Stimulated activated CD4-positive, alpha-beta T cell treated with anti-CD3 and anti-CD28 coated beads, Interleukin-1b, Interleukin-23, amount 100 ng/mL, for 48 hours (primary cell): ENCODE measurements at places on chromosomes 11 and 22.

GRCh38 chr11:76653674-76654284, 16.8 kb downstream of the LRRC32 start:
- no peak for DNase-seq

DNA sequence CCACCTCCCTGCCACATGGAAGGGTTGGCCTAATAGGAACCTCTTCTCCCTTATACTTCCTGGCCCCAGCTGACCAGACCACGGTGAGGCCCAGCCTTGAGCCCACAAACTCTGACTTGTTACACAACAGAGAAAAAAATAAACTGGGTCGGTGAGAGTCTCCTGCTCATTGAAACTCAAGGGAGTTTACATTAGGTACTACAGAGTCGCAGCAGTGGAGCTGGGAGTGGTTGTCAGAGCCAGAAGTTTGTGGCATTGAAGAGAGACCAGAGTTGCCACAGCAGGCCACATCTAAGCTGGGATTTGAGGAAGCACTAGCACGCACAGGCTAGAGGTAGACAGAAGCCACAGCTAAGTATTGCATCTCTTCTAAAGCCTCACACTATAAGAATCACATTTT, 296.2 kb downstream of the DDX10 start:
- DNase-seq = no peak

GRCh38 chr11:75577207-75577606, 15.2 kb downstream of the SERPINH1 start:
- peak; percentile 36 for DNase-seq

DNA sequence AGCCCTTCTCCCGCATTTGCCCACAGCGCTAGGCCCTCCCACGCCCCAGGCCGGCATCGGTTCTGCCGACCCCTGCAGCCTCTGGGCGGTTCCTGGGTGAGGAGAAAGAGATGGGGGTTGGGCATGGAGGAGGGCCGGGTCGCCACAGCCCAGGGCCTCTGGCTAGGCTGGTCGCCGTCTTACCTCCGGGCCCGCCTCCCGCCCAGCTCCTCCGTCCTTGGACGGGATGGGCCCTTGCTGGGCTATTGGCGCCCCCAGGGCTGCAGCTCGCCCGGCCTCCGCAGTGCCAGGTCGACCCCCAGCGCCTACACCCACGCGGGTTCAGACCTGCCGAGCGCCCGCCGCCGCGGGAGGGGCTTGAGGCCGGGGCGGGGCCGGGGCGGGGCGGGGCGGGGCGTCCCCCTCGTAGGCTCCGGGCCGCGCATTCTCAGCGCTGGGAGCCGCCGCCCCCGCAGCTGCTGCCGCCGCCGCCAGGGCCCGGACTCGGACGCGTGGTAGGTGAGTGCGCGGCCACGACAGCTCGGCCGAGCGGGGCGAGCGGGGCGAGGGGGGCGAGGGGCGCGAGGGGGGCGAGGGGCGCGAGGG, at the start of gene CD151:
TSS of gene CD151 (plus strand) at position 424 of the 585 bp plus-strand sequence. CDS start 3,118 bp downstream, outside the sequence.
- DNase-seq = peak; percentile 43

- DNase-seq = no peak
Observed at GRCh38 chr11:394858-395655, 1.0 kb downstream of the PKP3 start.

GRCh38 chr22:27283714-27284113, 517.8 kb downstream of the MN1 start:
- DNase-seq = no peak

DNA sequence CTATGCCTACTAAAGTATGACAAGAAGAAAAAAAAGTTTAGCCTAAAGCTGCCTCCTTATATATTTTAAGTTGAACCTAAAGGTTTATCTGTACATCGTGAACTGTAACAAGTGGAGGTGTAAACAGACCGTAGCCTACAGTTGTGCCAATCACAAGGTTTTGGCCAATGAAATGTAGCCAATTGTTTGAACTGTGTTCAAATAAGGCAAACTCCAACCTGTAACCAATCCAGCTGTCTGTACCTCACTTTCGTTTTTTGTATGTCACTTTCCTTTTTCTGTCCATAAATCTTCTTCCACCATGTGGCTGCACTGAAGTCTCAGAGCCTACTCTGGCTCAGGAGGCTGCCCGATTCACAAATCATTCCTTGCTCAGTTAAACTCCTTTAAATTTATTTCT, 6.8 kb upstream of the EI24 start:
- DNase-seq = no peak

GRCh38 chr11:132907651-132908413, 624.5 kb downstream of the OPCML start:
- DNase-seq = no peak

- no peak for DNase-seq
Observed at GRCh38 chr11:64598106-64598796, 7.2 kb downstream of the SLC22A12 start.

DNA sequence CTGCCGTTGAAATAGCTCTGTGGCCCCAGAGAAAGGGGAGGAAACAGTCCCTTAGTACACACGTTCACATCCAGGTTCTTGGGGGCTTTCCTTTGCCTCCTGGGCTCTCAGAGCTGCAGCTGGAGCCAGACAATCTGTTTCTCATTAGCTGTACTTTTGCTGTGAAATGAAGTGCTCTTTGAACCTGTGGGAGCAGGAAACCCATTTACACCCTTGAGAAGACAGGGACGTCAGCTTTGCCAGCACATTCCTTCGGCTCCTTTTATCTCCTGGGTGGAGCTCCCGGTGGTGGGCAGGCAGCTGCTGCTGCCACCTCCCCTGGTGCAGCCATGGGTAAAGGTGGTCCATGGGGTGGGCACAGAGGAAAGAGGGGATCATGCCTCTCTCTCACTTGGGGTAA, 80.6 kb upstream of the TIMP3 start:
- no peak for DNase-seq

DNA sequence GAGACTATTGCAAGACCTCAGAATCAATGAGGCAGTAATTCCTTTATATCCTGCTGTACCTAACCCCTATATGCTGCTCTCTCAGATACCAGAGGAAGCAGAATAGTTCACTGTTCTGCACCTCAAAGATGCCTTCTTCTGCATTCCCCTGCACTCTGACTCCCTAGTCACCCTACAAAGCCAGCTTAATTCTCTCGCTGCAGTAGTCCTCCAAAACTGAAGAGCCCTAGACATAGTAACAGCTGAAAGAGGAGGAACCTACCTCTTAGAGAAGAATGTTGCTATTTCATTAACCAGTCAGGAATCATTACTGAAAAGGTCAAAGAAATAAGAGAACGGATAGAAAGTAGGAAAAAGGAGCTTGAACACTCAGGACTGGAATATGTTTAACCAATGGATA, 49.3 kb downstream of the PRSS23 start:
- no peak for DNase-seq

DNA sequence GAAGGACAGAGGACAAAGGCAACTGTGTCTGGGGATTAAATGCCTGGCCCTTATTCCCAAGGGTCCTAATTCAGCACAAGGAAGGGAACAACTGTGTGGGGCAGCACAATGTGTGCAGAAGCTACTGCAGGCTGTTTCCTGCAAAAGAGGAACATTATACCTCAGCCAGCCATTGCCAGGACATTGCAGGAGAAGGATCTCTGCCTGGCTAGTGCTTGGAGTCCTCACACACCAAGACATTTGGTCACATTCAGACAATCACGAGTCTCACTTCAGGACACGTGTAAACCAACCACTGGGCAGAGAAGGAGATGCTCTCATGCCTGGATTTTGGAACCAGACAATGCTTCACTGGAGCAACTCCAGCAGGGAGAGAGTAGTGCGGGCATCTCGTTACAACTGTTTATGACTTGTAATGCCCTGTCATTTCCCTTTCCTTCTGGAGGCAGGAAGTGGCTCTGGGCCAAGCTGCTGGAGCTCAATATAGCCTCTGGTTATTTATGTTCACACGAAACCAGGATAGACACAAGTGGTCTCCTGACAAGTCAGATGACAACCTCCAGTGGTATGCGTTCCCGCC, 23.9 kb upstream of the ZC3H12C start:
- no peak for DNase-seq

DNA sequence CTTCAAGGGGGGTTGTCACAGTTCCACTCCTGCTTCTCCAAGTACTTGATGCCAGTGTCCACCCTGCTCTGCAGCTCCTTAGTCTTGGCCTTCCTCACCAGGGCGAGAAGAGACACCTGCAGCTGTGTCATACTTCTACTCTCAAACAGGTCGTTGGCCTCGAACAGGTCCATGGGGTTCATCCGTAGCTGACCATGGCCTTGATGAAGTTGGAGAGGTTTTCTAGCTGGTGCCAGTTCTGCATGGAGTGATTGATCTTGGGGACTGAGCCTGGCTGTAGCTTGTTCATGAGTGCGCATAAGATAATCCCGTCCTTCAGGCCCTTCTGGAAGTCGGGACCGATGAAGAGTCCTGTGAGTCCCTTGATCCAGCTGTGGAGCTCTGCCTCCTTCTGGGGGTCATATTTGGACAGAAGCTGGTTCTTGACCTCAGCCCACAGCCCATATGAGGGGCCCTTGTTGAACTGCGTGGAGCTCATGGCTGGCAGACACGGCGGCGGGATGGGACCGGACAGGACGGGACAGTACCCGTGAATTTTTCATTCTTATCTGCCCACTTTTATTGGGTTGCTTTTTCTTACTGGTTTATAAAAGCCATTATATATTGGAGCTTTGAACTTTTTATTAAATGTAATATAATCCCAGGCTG, 33.4 kb upstream of the HORMAD2 start:
- DNase-seq = no peak

- peak; percentile 79 for DNase-seq
Observed at GRCh38 chr11:57480409-57481137, 20.2 kb downstream of the RTN4RL2 start.

DNA sequence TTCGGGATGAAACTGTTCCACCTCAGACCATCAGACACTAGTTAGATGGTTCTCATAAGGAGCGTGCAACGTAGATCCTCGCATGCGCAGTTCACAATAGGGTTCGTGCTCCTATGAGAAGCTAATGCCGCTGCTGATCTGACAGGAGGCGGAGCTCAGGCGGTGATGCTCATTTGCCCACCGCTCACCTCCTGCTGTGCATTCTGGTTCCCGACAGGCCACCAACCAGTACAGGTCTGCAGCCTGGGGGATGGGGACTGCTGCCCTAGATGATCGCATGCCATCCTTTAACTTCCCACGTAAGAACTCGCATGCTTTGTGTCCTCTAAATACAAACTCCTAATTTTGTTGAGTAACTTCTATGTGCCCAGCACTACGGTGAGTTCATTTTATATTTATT, 62.6 kb downstream of the EFCAB6 start:
- DNase-seq = no peak

DNA sequence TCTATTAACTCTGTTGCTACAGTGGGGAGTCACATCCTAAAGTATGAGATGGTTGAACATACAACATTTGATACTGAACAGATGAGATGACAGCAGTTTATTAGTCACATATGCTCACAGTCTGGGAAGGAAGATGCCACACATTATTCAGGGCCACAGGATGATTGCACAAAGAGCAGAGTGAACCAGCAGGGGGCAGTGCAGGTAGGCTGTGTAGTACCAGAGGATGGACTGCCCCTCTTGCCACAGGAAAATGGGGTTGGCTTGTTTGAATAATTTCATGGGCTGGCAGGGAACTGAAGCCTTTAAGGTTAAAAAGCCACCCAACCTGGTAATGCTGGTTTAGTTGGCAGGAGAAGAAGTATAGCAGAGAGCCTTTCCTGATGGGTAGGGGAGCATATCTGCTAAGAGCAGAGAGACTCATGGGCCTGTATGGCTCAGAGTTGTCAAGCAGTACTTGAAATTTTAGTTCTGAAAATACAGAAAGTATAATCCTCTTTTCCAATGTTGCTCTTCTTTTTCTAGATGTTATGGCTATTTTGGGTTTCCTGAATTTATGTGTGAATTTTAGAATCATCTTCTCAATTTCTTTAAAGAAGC, 180.4 kb upstream of the B3GAT1 start:
- peak; percentile 62 for DNase-seq

- DNase-seq = no peak
Observed at GRCh38 chr11:111302298-111302697, 4.0 kb downstream of the POU2AF3 start.

GRCh38 chr11:17714356-17714854, 5.0 kb upstream of the MYOD1 start:
- DNase-seq = no peak

DNA sequence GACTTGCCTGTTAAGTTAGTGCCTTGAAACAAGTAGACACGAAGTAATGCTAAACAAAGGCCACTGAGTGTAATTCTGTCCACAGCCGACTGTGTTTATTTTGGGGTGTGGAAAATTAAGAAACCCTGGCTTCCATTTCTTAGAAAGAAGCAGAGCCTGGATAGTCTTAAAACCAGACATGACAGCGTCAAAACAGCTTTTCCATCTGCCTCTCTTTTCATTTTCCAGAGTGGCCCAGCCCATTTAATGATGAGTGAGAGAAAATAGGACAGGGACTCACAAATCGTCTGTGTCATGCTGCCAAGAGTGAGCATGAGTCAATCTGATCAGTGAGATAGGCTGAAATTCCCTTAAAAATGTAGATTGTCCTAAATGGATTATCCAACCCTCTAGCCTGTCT, 485.9 kb downstream of the JRKL start:
- DNase-seq = no peak

DNA sequence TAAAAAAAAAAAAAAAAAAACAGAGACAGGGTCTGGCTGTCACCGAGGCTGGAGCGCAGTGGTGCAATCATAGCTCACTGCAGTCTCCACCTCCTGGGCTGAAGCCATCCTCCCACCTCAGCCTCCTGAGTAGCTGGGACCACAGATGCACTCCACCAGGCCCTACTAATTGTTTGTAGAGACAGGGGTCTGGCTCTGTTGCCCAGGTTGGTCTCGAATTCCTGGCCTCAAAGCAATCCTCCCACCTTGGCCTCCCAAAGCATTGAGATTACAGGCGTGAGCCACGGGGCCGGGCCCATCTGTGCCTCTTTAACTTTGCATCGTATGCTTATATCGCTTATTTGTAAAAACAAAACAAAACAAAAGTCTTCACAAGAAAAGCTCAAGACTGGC, 3.1 kb downstream of the CPT1A start:
- peak; percentile 39 for DNase-seq

GRCh38 chr11:92500453-92500852, 275.8 kb downstream of the FAT3 start:
- no peak for DNase-seq

GRCh38 chr11:64514590-64514989, 76.4 kb upstream of the SLC22A12 start:
- DNase-seq = no peak

DNA sequence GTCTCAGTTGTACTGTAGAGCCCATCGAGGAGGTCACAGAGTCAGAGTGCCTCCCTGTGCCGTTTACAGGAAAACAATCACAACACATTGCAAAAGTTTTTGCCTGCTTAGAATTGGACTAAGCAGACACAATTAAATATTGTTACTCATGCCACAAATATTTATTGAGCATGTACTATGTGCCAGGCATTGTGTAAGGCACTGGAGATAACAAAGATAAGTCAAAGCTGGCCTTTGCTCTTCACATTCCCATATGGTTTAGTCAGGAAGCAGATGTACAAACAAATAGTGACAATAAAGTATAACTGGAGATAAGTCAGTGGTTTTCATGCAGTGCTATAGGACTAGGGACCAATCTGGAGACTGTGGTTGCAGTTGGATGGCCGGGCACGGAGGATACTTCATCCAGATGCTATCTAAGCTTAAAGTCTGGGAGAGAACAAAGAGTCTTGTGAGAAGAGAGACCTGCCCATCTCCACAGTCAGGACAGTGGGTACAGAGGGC, 550.7 kb downstream of the INSC start:
- DNase-seq = no peak

- DNase-seq = no peak
Observed at GRCh38 chr22:27170491-27170890, 513.1 kb downstream of the MIAT start.
